ENCODE measurements at places on chromosomes 2 and 18. TPM values are rescaled to one million over a fixed set of nuclear protein-coding genes. Genes with fewer than 3 reads are reported as not detected.

MEP1B gene
- total RNA-seq = 0.13 TPM

ATIC gene
- 36.8 TPM for total RNA-seq

KYNU gene
- total RNA-seq = 0.67 TPM

BCL2L11 gene
- total RNA-seq = 5.2 TPM

DNA sequence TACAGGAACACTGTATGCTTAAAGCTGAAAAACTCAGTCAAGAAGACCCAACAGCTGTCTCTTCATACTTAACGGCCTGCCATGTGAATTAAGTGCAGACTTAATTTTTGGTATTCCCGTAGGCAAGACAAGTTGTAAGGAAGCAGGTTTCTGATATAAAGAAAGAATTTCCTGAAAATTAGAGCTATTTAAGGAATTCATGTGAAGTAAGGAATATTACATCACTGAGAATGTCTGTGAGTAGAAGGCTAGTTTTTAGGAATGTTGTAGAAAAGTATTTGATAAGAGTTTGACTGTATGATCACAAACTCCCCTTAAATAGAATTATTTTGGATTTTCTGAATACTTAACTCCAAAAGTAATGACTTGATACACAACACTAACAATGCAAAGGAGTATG, 51.0 kb downstream of the WDR33 start:
- DNase-seq = no peak

DNA sequence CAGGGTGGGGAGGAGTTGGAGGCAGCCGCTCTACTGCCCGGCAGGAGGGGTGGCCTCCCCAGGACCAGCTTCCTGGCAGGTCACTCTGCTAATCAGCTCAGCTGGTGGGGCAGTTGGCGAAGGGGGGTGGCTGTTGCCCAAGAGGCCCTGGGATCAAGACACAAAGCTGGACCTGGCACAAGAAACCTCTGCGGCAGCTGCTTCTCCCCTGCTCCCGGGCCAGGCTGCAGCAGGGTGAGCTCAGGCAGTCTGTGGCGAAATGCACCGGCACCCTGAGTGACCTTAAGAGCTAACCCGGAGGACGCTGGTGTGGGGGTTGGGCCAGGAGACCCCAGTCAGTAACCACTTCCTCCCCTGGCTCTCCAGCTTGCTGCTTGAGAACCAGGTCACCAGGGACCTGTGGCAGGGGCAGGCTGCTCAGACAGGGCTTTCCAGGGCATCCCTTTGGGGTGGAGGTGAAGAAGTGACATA, 31.1 kb downstream of the TOGARAM2 start:
- DNase-seq = peak; percentile 81

DNA sequence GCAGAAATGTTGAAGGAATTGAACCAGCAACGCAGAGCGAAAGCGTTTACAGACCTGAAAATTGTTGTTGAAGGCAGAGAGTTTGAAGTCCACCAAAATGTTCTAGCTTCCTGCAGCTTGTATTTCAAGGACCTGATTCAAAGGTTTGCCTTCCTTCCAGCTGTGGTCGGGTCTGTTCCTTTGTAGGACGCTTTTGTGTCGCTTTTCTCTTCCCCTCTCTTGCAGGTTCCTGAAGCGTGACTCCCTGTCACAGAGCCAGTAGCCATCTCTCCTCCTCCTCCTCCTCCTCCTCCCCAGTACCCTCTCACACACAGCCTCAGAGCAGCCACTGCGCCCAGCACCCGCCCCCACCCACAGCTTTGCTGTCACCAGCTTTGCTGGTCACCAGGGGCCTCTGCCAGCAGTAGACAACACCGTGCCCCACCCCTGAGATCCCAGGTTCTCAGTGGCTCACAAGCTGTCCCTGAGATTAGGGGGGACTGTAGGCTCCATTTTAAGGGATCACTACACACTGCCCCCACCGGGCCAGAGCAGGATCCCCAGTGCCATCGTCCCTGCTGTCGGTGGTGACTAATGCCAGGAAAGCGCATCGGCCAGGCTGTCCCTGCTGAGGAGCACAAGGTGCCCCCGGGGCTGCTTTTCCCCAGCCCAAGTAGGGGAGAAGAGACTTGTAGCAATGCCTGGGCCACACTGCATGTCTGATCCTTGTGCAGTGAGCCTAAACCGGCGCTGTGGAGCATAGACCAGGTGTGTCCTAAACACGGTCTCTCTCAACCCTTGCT, 242.3 kb downstream of the ATAD2B start:
- DNase-seq = no peak

DNA sequence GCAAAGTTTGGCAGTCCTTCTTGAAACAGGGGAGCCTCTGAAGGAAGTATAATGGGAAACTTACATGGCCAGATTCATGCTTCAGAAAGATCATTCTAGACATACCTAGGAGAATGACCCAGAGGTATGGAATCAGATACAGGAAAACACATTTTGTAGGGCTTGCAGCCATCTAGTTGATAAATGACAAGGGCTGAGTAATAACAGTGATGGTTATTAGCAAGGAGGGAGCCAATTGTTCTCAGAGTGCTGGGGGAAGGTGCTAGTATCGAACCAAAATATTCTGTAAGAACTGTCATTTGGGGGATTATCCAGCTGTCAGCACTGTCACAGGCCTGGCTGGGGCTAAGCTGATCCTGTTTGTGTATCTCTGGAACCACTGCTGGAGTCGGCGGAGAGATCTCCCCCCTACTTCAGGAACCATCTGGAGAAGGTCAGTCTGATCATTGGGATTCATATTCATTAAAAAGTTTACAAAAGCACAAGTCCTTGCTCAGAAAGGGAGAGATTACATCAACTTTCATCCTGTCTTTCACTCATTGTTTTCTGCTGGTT, 113.8 kb upstream of the THSD7B start:
- no peak for DNase-seq

DNA sequence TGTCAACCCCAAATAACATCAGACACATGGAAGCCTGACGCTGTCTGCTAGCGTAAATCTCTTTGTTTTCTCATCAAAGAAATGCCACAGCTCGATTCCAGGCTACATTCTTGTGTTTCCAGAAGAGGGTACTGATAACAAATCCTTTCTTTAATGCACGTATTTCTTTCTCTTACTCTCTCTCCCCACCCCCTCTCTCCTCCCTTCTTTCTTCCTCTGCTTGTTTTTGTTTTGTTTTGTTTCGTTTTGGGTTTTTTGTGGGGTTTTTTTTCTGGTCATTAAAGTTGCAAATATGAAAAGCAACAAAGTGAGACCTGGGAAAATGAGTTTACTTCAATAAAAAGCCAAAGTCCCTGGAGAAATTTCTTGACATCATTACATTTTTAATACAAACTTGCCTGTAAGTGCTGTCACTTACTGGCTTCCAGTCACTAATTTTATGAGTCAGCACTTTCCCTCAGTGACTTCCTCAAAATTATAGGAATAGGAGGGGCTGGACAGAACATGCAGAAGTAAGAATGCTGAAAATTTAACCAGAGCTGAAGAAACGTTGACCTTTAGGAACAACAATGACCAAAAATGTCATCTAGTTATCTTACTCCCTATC, 106.7 kb upstream of the NABP1 start:
- DNase-seq = no peak

GRCh38 chr18:75937306-75937705, 509.8 kb upstream of the SMIM21 start:
- DNase-seq = no peak

- no peak for DNase-seq
Observed at GRCh38 chr2:122340246-122340645, 584.8 kb downstream of the TSN start.

- peak; percentile 75 for DNase-seq
Observed at GRCh38 chr2:96085541-96086355, 30.6 kb downstream of the ADRA2B start.

DNA sequence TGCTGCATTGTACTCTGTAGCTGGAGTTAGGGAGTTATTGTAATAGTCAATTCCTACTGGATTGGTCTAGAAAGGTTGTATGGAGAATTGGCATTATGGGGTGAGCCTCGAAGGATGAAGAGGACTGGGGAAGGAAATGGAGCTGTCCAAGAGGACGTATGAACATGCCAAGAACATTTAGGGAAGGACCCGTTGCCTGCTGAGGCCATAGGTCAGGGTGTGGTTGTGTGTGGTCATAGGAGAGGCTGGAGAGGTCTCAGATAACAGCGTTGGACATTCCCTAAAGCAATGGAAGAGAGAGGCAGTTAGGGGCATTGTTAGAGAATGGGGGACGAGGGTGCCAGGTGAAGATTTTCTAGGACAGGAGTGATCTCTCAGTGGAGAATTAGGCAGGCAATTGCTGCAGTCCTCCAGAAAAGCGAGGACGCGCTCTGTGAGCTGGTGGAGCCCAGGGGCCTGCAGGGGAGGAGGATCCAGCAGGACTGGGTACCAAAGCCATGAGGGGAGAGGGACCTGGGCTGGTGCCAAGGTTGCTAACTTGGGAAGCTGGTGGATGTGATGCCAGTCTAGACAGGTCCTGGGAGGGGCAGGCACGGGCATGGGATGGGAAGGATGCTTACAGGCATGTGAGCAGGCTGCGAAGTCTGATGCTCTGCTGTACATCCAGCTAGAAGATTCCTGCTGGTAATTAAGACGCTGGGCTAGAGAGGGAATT, 9.4 kb upstream of the PSD4 start:
- no peak for DNase-seq

DNA sequence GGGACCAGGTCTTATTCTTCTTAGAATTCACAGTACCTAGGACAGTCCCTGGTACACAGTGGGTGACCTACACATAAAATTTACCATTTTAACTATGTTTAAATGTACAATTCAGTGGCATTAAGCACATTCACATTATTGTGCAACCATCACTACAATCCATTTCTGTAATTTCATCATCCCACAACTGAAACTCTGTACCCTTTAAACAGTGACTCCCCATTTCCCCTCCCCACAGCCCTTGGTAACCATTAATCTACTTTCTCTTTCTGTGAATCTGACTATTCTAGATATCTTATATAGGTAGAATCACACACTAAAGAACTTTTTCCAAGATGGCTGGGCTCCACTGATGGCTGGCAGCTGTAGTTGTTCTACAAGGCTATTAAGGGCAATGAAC, 41.6 kb downstream of the GFPT1 start:
- DNase-seq = no peak

- DNase-seq = no peak
Observed at GRCh38 chr2:28209261-28209691, 183.4 kb upstream of the FOSL2 start.

- no peak for DNase-seq
Observed at GRCh38 chr2:144083211-144083610, 436.7 kb downstream of the ZEB2 start.

DNA sequence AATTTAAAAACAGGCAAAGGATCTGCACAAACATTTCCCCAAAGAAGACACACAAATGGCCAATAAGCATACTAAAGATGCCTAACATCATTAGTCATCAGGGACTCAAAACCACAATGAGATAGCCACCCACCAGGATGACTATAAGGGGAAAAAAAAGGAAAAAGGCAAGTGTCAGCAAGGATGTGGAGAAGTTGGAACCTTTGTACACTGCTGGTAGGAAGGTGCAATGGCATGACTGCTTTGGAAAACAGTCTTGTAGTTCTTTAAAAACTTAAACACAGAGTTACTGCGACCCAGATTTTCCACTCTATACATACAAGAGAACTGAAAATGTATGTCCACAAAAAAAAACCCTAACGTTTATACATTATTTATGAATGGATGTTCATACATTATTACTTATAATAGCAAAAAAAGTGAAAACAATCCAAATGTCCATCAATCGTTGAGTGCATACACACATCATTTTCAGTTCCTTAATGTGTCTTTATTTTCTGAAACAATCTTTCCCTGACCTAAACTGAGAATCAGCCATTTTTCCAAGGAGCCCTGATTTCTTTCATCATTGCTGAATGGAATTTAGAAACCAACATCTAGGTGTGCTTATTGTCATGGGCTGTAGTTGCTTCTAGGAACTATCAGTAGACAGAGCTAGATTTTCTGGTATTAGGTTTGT, 64.7 kb upstream of the TLK1 start:
- DNase-seq = no peak

DNA sequence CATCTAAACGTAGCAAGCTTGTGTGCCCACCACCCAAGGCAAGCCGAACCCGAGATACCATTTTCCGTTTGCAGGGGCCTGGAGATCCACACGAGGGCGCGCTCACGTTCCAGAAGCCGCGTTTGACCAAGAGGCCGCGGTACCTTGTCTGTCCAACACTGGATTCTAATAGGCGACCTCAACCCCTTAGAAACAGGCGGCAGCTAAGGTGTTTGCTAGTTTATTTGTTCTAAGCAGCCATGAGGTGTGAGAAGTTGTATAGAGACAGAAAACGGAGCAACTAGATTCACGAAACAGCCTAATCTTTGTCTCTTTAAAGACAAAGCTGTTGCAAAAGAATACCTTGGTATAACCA, 4.2 kb downstream of the HOXD11 start:
- DNase-seq = no peak

- no peak for DNase-seq
Observed at GRCh38 chr2:174577967-174578589, 19.5 kb downstream of the WIPF1 start.

DNA sequence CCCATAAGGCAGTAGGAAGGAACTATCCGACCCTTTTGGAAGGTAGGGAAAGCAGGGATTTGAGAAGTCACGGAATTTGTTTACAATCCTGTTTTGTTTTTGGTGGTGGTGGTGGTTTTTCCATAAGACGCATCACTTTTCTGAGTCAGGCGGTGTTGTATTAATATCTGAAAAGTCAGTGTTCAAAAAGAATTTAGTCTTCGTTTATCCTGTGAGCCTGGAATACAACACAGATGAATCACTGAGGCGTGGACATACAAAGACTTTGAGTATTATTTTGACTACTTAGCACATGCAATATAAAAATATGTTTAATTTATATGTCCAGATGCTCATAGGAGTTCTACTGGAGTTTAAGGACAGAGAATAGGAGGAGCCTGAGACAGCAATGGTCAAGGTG, 785 bp downstream of the ZNF892 start:
- DNase-seq = no peak

DNA sequence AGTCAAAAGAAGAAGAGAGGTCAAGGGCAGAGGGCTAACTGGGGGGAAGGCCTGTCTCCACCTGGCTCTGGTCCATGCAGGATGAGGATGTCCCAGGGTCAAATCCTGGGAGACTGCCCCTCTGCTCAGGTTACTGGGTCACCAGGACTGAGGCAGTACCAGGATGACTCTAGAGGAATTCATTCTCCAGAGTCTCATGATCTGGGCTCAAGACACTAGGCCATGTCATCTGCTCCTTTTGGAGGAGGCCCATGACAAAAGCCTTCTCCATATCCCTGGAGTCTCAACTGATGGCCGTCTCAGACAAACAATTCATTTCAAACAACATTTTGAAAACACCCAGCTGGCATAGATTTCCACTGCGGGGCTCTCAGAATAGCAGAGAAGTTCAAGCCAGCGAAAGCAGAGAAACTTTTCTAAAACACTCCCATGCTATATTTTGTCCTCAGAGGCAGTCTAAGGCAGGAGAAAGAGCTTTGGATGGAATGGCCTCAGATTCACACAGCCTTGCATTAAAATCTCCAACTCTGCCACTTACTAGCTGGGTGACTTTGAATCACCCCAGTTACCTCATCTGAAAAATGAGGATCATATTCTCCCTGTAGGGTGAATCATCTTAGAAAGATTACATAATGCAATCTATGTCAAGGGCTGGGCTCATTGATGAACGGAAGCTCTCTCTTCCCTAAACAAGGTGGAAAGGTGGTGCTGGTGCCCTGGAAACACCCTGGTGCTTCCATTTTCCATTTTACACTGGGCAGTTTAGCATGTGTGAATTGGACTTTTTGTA, 48.8 kb upstream of the LCLAT1 start:
- no peak for DNase-seq

GRCh38 chr18:71398531-71398930, 1109.7 kb downstream of the SOCS6 start:
- DNase-seq = no peak

- DNase-seq = no peak
Observed at GRCh38 chr2:110678457-110679336, 834 bp upstream of the BUB1 start.

Data from cardiac septum (tissue), 1 donor.